Left ventricle myocardium inferior (tissue), 1 donor: ENCODE measurements at places on chromosomes 13 and 19. TPM values are rescaled to one million over a fixed set of nuclear protein-coding genes. Genes with fewer than 3 reads are reported as not detected.

DNA sequence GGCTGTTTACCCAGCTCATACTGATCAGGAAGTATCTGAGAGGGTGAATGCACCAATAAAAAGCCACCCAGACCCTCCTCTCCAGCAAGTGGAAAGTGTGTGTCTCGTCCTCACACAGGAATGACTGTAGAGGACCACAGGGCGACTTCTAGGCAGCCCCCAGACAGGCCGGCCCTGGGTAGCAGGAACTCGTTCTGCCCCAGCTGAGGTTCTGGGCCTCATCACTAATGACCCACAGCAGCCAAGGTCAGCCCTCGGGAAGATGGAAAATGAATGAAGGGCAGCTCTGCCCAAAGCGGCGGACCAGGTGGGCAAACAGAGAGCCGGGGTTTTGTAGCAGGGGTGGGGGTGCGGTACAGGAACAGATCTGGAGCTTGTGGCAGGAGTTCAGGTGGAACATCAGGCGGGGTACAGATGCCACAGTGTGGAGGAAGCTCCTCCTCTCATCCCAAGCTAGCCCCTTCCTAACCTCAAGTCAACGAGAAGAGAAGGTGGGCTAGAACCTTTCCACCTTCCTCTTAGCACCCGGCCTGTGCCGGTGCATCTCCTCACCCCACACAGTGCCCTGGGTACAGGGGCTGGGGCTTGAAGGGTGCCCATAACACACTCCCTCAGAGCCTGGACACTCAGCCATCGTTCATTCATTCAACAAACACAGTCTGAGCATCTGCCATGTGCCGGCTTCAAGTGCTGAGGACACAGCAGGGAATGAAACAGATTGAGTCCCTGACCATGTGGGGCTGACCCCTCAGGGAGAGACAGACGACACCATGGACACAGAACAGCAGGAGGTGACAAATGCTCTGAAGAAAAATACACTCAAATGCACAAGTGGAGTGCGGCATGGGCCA is 36.2 kb downstream of the RFX2 start:
- no peak for DNase-seq
- no peaks in the 10 kb centered on the region for H3K36me3 ChIP-seq

DNA sequence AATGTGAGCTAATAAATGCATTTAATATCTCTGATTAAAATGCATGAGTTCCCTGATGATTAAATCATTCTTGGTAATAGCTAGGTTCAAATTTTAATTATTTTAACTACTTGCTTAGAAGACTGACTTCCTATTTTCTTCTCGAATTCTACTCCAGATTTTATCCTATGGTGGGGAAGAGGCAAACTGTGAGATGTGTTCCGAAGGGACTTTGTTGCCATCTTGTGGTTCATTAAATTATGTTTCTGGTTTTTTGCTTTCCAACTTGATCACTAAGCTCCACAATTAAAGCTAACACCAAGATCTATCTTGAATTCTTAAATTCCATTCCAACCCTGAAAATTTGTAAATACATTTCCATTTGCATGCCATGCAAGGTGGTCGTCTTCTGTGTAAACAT is 538.4 kb upstream of the PCDH20 start:
- H3K4me1 ChIP-seq, result no peaks in the 10 kb centered on the region
- H3K36me3 ChIP-seq, result no peaks in the 10 kb centered on the region
- no peaks in the 10 kb centered on the region for H3K27me3 ChIP-seq
- H3K27ac ChIP-seq, result no peak overlapping the region
- no peak for DNase-seq

DNA sequence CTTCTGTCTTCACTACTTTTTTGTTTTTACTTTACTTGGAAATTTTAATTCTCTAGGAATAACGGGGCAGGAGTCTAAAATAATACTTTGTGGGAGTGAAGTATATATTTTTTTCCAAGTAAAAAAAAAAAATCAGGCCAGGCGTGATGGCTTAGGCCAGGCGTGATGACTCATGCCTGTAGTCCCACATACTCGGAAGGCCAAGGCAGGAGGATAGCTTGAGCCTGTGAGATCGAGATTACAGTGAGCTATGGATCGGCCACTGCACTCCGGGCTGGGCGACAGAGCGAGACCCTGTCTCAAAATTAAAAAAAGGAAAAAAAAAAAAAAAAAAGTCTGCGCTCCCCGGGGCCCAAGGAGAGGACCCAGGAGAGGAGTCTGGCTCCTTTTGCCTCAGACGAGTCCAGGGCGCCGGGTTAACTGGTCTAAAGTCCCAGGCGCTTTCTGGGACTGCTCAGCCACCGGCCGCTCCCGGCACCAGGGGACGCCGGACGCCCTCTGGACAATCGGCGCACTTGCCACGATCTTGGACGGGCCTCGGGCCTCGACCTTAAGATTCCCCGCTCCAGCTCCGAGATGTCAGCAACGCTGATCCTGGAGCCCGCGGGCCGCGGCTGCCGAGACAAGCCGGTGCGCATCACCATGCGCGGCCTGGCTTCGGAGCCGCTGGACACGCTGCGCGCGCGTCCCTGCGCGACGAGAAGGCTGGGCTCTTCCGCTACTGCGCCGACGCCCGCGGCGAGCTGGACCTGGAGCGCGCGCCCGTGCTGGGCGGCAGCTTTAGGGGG is 2.7 kb upstream of the ZFP82 start:
- H3K4me1 ChIP-seq, result peaks cover 41% of the 10 kb centered on the region
- no peaks in the 10 kb centered on the region for H3K27me3 ChIP-seq
- DNase-seq, result peak; percentile 23

DNA sequence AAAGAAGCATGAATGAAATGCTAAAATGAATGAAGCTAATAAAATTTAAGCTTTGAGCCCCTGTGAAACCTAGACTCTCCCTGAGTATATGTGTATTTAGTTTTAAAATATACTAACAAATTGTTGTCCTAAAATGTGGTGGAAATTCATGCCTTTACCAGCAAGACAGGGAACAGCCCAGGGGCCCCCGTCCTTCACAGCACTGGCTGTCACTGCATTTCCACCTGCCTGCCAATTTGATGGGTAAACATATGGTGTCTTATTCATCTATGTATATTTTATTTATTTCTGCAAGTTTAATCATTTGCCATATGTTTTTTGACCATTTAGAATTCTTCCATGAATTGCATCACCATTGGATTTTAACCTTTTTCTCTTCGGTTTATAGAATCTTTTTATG is 463.7 kb upstream of the NBEA start:
- H3K4me3 ChIP-seq, result no peak overlapping the region
- no peaks in the 10 kb centered on the region for H3K36me3 ChIP-seq
- H3K27ac ChIP-seq, result no peak overlapping the region
- H3K4me1 ChIP-seq, result no peaks in the 10 kb centered on the region
- H3K27me3 ChIP-seq, result no peaks in the 10 kb centered on the region
- DNase-seq, result no peak

DNA sequence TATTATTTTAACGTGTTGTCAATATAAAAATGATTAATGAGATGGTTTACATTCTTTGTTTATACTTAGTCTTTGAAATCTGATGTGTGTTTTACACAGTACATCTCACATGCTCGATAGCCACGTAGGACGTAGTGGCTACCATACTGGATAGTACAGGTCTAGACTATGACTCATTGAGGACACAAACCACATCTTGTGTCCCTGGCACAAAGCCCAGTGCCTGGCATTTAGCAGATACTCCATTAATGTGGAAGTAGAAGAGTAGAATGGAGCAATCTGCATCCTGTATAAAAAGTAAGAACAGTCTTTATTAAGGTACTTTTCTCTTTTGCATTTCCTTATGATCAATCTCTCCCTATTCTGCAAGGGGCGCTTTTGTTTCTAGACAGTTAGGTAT is 49.0 kb upstream of the FRY start:
- no peaks in the 10 kb centered on the region for H3K27me3 ChIP-seq
- H3K27ac ChIP-seq, result no peak overlapping the region
- peak; percentile 68 for DNase-seq
- H3K4me3 ChIP-seq, result no peak overlapping the region
- no peaks in the 10 kb centered on the region for H3K36me3 ChIP-seq
- H3K4me1 ChIP-seq, result peaks cover 32% of the 10 kb centered on the region

GRCh38 chr19:2176337-2176994 is 12.7 kb downstream of the DOT1L start:
- H3K27me3 ChIP-seq, result no peaks in the 10 kb centered on the region
- H3K4me3 ChIP-seq, result no peak overlapping the region
- peaks cover 65% of the 10 kb centered on the region for H3K4me1 ChIP-seq
- no peak overlapping the region for H3K27ac ChIP-seq

DNA sequence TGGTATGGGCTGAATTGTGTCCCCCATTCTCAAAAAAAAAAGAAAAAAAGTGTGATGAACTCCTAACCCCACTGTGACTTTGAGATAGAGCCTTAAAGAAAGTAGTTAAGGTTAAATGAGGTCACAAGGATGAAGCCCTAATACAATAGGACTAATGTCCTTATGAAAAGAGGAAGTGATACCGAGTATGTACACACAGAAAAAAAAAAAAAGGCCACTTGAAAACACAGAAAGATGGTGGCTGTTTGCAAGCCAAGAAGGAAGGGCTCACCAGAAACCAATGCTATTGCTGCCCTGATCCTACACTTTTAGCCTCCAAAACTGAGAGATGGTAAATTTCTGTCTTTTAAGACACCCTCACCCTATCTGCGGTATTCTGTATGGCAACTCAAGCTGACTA is 955.6 kb downstream of the PCDH17 start:
- H3K4me1 ChIP-seq, result no peaks in the 10 kb centered on the region
- no peak overlapping the region for H3K27ac ChIP-seq
- no peak overlapping the region for H3K4me3 ChIP-seq
- no peaks in the 10 kb centered on the region for H3K27me3 ChIP-seq
- DNase-seq, result no peak

GRCh38 chr13:75620020-75620419 is 16.1 kb upstream of the LMO7 start:
- H3K27me3 ChIP-seq, result no peaks in the 10 kb centered on the region
- no peak overlapping the region for H3K4me3 ChIP-seq
- H3K27ac ChIP-seq, result no peak overlapping the region
- no peaks in the 10 kb centered on the region for H3K4me1 ChIP-seq
- no peak for DNase-seq

- DNase-seq, result no peak
- H3K36me3 ChIP-seq, result no peaks in the 10 kb centered on the region
- no peak overlapping the region for H3K27ac ChIP-seq
- no peaks in the 10 kb centered on the region for H3K4me1 ChIP-seq
- H3K27me3 ChIP-seq, result no peaks in the 10 kb centered on the region
- H3K4me3 ChIP-seq, result no peak overlapping the region
Measured at GRCh38 chr13:75612354-75612753, 23.8 kb upstream of the LMO7 start.

Gene TLE6
- total RNA-seq, result 1.3 TPM

Gene SSBP4
- 30.8 TPM for total RNA-seq

Gene ADGRL1
- total RNA-seq, result 16.1 TPM

Gene NDUFB7
- 501 TPM for total RNA-seq

Gene ZNF667
- total RNA-seq, result 5.6 TPM

Gene SLC10A2
- total RNA-seq, result not detected

Gene RGL3
- 9.2 TPM for total RNA-seq

Gene RRAS
- total RNA-seq, result 116 TPM

Gene SOX1
- not detected for total RNA-seq
